ENCODE measurements at places on chromosomes 7 and 10. TPM values are rescaled to one million over a fixed set of nuclear protein-coding genes. Genes with fewer than 3 reads are reported as not detected.

- no peak for DNase-seq
These were observed 207.0 kb downstream of the ANK3 start for GRCh38 chr10:60182691-60183090.

GRCh38 chr10:108393089-108393488 lies 1228.6 kb upstream of the SORCS1 start:
- DNase-seq: peak; percentile 72

DNA sequence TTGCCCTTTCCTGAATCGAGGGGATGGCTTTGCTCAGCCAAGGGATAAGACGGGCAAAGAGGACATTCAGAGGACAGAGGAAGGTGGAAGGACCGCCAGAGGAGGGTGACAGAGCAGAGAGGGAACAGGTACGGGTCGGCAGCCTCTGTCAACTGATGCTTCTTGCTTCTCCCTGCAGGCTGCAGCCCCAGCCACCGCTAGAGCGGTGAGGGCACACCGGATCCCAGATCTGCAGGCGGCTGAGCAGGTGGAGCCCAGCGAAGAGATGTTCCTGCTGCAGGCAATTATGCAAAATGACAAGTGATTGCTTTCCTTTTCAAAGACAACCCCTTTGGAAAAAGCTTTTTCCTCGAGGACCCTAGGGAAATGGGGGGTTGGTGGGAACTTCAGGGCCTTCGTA lies 181.9 kb upstream of the ANKRD30A start:
- no peak for DNase-seq

DNA sequence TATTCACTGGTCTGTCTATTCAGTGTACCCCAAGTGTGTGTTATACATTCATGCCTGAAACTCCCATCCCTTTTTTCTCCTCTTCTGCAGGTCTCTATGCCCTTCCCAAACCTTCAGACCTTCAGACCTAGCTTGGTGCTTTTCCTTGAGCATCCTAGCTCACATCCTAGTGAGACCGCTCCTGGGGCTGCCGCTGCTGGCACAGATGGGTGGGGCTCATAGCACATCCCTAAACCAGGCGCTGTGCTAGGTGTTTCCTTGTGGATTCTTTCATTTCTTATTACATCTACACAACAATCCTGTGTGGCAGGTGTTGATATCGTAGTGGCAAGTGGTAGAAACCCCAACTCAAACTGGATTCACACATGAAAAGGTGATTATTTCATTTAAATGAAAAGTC lies 43.2 kb downstream of the PRR15 start:
- no peak for DNase-seq

GRCh38 chr7:85796956-85797355 lies 610.1 kb upstream of the SEMA3D start:
- no peak for DNase-seq

GRCh38 chr7:138186951-138187351 lies 110.7 kb downstream of the AKR1D1 start:
- DNase-seq: peak; percentile 91

GRCh38 chr7:45053401-45053800 lies 35.4 kb downstream of the NACAD start:
- DNase-seq: no peak

- DNase-seq: no peak
These were observed 36.9 kb upstream of the RNF32 start for GRCh38 chr7:156603629-156604028.

- peak; percentile 99 for DNase-seq
These were observed 3.2 kb downstream of the PARP12 start for GRCh38 chr7:140059273-140060242.

DNA sequence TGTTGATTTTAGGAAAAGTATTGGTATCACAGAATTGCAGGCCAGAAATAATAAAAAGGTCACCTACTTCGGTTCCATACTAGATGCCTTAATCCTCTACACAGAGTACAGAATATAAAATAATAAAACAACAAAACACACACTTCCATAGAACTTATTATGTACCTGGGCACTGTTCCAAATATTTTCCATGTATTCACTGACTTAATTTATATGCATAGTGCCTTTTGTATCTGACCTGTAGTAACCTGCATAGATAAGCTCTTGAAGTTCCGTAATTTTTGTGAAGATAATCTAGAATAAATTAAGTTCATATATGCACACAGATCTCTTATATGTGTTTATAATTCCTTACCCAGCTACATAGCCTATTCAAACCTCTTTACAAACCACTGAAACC lies 78.3 kb downstream of the RAPGEF5 start:
- no peak for DNase-seq

DNA sequence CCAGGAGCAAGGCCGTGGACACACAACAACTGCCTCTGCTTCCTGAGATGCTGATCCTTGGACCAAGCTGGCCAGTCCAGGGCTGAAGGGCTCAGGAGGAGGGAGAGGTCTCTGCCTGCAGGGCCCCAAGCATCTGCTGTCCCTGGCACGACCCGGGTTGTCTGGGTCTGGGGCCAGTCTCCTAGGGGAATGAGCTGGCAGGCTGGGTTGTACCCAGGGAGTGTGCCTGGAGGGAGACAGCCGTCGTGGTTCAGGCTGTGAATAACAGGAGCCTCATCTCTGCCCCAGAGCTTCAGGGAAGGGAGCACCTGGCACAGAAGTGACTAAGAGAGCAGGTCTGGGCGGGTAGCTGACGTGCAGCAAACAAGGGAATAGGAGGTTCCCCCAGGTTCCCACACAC lies 17.9 kb upstream of the SERPINE1 start:
- peak; percentile 92 for DNase-seq

- no peak for DNase-seq
These were observed 3.3 kb downstream of the CRYGN start for GRCh38 chr7:151436446-151437158.

- no peak for DNase-seq
These were observed 129.8 kb downstream of the PRKG1 start for GRCh38 chr10:51204066-51204465.

- DNase-seq: no peak
These were observed 1.4 kb downstream of the CPXM2 start for GRCh38 chr10:123890226-123890625.

GRCh38 chr7:121105262-121105661 lies 116.8 kb downstream of the CPED1 start:
- no peak for DNase-seq

- peak; percentile 34 for DNase-seq
These were observed 10.2 kb downstream of the CUTC start for GRCh38 chr10:99742254-99742653.

GRCh38 chr10:59099481-59099880 lies 77.0 kb upstream of the PHYHIPL start:
- DNase-seq: no peak

DNA sequence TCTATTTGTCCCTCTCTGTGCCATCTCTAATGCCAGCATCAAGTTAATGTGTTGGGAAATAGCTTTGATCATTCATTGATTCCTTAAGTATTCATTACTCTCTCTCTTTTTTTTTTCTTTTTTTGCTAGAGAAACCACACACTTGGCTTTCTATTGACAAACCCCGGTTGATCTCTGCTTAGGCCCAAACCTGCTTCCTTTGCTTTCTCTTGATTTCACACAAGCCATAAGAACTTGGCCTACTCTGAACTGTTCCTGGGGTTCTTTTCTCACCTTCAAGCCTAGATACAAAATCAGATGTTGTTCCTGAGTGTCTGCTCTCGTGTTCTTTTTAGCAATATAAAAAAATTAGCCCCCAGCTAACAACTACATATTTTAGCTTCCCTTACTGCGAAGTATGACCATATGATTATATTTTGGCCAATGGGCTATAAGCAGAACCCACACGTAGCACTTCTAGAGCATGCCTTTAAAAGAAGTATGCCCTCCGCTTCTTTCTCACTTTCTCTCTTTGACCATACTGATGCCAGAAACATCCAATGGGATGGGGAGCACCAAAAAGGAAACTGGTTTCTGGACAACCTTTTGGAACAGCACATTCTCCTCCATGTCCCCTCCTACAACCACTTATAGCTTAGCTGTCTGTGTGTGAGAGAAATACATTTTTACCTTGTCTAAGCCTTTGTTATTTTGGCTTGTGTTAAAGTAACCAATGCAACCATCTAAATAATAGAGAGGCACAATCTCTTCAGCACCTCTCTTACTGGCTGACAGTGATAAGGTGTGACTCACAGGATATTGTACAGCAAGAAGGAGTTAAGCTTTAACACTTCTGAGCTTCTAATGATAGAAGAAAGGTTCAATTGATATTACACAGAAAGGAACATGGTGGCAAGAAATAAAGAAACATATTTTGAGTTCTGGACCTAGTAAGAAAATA lies 96.6 kb upstream of the LRRN3 start:
- DNase-seq: no peak

DNA sequence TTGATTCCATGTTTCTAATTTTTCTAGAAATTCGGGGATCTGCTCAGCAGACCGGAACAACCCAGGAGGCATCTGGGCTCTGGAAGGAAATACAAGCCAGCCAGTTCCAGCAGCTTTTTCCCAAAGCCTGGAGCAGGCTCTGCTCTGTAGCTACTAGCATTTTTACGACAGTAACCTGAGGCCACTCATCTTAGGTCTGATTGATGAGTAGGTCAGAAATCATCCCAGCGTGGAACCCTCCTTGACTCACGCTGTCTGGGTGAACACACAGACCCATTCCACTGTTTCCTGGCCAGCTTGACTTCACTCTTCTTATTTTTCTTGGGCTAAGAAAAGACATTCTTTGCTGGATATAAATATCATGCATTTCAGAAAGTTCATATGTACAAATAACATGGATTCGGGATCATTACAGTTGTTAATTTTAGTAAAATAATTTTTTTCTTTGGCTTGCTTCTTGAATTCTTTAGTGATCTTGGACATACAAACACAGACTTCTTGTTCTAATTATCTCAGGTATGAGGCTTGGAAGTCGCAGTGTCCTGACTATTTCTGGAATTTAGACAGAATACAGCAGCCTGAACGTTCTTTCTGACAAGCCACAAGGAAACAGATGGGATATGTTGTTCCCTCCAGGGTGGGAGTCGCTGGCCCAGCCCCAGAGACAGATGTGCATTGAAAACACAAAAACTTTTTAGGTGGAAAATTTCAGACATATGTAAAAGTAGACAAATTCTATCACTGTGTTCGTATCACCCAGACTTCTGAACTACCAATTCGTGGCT lies 54.6 kb upstream of the PITRM1 start:
- DNase-seq: peak; percentile 86

DNA sequence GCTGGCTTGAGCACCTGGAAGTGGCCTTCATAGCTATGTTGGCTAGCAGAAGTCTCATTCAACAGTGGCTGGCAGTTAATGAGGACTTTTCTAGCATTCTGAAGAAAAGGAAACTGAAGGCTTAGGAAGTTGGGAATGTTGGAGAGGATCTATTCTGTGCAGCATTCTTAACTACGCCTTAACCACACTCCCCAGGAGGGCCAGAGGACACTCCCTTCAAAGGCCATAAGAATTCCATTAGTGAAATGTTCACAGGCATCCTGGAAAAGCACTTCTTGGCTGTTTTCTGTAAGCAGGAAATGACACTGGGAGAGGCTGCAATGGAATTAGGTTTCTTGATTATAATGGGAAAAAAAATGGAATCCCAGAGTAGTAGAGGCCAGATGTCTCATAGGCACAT lies 188.9 kb downstream of the ARHGAP12 start:
- DNase-seq: peak; percentile 65

DNA sequence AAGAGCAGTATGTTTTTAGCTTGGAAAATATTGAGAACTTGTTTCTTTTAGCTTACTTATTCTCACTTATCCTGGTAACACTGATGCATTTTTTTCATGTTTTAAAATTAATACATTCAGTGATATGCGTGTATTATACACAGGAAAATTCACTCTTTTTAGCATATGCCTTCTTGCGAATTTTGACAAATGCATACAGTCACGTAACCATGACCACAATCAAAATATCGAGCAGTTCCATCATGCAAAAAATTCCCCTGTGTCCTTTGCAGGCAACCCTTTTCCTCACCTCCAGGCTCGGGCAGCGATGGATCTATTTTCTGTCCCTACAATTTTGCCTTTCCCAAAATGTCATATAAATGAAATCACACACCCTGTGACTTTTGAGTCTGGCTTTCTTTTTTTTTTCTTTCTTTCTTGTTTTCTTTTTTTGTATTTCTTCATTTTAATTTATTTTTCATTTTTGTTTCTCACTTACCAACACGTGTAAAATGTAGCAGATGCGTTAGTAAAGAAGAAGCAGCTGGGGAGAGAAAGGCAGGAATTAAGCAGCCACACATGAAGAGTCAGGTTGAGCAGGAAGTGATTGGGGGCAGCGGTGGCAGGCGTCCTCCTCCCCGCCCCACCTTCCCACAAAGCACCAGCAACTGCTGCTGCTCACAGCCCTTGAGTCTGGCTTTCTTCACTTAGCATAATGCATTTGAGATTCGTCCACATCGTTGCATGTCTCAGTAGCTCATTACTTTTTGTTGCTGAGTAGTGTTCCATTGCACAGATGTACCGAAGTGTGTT lies 29.9 kb downstream of the ADRB1 start:
- no peak for DNase-seq

- no peak for DNase-seq
These were observed 16.8 kb downstream of the NUDT1 start for GRCh38 chr7:2258661-2259365.

GRCh38 chr7:113928112-113928511 lies 9.3 kb upstream of the PPP1R3A start:
- DNase-seq: no peak

- no peak for DNase-seq
These were observed 40.1 kb upstream of the RET start for GRCh38 chr10:43036481-43037428.

GRCh38 chr10:20004087-20004523 lies 187.9 kb downstream of the PLXDC2 start:
- peak; percentile 21 for DNase-seq

GRCh38 chr7:141950806-141951205 lies 4.0 kb upstream of the CLEC5A start:
- no peak for DNase-seq

GRCh38 chr7:105173586-105173985 lies 159.6 kb downstream of the KMT2E start:
- peak; percentile 15 for DNase-seq

GRCh38 chr10:33125111-33125510 lies 167.1 kb upstream of the ITGB1 start:
- no peak for DNase-seq

GRCh38 chr10:73597346-73597745 lies 6.2 kb upstream of the USP54 start:
- peak; percentile 59 for DNase-seq

The CUBN gene
- 2.0 TPM for total RNA-seq

The ZNF248 gene
- 5.5 TPM for total RNA-seq

The PLXDC2 gene
- 2.8 TPM for total RNA-seq

The HYAL4 gene
- total RNA-seq: not detected

The SMO gene
- total RNA-seq: 3.1 TPM

The UFSP1 gene
- 1.3 TPM for total RNA-seq

The NPFFR1 gene
- total RNA-seq: not detected

The PDZD7 gene
- 0.27 TPM for total RNA-seq

The CTTNBP2 gene
- total RNA-seq: 0.59 TPM

The CYP26C1 gene
- total RNA-seq: not detected

The LRCH4 gene
- 12.2 TPM for total RNA-seq

The ANKRD22 gene
- not detected for total RNA-seq

The NAT16 gene
- not detected for total RNA-seq

The IGF2BP3 gene
- 50.6 TPM for total RNA-seq

The EIF4H gene
- 331 TPM for total RNA-seq

The POLR1F gene
- total RNA-seq: 27.3 TPM

The ANKRD26 gene
- total RNA-seq: 2.9 TPM

The MYOZ1 gene
- 1.0 TPM for total RNA-seq

Measured in M059J (cell line).